ENCODE measurements at places on chromosomes 11 and 22. TPM values are rescaled to one million over a fixed set of nuclear protein-coding genes. Genes with fewer than 3 reads are reported as not detected.

CHST1 gene
- total RNA-seq = 1.2 TPM

SORL1 gene
- total RNA-seq = 1.6 TPM

LRRC32 gene
- total RNA-seq = 0.15 TPM

DDIAS gene
- total RNA-seq = 18.2 TPM

HPX gene
- total RNA-seq = 0.55 TPM

SYT13 gene
- total RNA-seq = 7.2 TPM

OR52N4 gene
- total RNA-seq = not detected

CLP1 gene
- total RNA-seq = 33.4 TPM

Data from A549 treated with CpdA at 1 μM for 4 hours (cell line).